ENCODE measurements at places on chromosomes 2 and 18.
A peak's percentile ranks its signal among the peaks of the same experiment; 100 is the strongest.

- DNase-seq, result peak; percentile 94
These were observed 61.7 kb downstream of the MAP4K4 start for GRCh38 chr2:101759162-101759561.

- no peak for DNase-seq
These were observed 223.6 kb upstream of the AGAP1 start for GRCh38 chr2:235270291-235270690.

DNA sequence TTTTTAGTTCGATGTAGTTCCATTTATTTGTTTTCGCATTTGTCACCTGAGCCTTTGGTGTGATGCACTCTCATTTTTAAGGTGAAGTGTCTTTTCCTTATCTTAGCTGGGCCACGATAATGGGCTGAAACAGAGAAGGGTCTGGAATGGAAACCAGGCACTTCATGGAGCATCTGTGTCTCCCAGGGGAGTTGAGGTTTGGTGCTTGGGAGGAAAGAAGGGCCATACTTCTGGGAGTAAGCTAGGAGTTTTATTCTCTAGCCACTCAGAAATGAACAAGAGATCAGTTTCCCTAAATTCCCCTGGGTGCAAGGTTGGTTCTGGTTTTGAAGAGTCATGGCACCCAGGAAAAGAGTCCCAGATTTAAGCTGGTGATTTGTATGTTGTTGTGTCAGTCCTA lies 179.4 kb upstream of the CXCR4 start:
- DNase-seq, result no peak

- no peak for DNase-seq
These were observed 72.7 kb downstream of the CLIP4 start for GRCh38 chr2:29187926-29188325.

GRCh38 chr2:1787755-1788477 lies 43.6 kb upstream of the PXDN start:
- DNase-seq, result no peak

GRCh38 chr2:64943387-64944150 lies 45.6 kb upstream of the SLC1A4 start:
- DNase-seq, result peak; percentile 63

DNA sequence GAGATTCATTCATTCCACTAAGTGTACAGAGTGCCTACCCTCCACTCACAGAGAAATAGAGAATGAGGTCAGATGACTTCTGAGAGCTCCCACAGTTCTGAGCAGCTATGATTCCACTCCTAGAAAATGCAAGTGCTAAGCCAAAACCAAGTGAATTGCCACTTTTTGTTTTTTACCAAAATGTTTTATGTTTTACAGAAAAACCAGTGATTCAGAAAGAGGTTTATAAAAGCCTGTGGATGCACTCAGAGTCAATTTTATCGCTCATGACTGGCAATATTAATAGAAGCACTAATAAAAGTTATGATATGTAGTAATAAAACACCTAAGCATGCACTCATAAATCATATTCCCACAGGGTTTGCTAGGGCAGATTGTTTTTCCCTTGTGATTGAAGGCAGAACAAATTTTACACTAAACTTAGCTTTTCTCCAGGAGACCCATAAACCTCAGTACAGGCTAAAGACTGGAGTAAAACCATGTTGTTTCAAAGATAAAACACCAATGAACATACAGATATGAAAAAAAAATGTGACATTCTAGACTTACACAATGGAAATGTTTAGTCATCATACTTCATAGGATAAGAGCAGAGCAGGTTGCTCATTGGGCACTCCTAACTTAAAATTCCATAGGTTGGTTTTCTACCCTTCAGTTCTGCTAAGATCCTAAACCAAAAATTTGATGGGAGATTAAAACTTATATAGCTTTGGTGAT lies 67.5 kb downstream of the PDK1 start:
- no peak for DNase-seq

- no peak for DNase-seq
These were observed 76.0 kb upstream of the DSG1 start for GRCh38 chr18:31241900-31242409.

DNA sequence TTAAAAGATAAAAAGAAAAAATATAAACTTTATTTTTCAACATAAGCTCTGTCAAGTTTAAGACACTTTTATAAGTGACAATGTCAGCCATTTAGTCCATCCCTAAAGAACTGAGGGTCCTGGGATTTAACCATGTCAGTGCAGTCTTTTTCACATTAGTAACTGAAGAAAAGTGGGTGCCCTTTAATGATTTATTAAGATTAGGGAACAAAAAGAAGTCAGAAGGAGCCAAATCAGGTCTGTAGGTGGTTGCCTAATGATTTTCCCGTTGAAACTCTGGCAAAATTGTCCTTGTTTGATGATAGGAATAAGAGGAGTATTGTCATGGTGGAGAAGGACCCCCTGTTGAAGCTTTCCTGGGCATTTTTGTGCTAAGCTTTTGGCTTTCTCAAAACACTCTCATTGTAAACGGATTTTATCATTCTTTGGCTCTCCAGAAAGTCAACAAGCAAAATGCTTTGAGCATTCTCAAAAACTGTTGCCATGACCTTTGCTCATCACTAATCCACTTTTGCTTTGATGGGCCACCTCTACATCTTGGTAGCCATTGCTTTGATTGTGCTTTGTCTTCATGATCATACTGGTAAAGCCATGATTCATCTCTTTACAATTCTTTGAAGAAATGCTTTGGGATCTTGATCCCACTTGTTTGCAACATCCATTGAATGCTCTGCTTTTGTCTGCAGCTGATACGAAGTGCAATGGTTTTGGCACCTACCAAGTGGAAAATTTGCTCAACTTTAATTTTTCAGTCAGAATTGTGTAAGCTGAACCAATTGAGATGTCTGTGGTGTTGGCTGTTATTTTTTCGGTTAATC lies 22.0 kb downstream of the TSPYL6 start:
- DNase-seq, result no peak

DNA sequence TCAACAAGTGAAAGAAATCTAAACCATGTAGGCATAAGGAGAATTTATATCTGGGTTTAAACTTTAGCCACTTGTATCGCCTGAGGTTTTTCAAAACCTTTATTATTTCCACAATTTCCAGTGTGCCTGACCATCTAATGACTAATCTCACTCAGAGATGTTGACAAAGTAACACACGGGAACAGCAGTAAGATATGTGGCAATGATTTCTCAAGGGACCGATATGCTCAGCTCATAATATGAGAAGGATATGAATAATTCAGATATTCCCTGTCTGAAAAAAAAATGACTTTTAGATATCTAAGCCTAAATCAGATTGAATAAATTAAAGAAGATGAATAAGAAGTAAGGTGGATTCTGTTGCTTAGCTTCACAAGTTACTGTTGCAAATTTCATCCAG lies 43.5 kb downstream of the TMEM163 start:
- DNase-seq, result no peak

DNA sequence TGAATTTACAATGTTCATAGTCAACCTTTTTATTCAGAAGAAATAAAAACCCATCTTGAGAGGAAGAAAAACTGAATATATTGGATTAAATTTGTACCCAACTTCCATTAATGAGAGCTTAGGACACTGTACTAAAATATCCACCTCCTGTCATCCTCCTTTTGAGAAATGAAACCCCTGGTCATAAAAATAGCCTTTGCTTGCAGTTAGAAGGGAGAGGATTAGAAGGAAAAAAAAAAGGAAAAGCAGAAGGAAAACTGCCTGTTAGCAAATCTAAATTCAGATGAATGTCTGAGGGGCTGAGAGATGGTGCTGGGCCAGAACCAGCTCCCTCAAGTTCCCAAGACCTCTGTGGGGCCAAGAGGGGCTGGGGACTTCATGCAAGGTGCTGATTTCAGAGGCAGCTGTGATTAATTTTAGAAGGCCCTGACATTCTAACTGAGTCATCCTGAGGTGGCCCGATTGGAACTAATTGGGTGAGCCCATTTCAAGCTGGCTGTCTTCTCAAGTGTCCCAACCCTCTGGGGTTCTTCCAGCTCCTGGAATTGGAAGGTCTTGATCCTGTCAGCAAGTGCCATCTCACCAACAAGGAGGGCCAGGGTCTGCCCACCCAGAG lies 38.4 kb upstream of the BIN1 start:
- no peak for DNase-seq

- DNase-seq, result no peak
These were observed 62.8 kb upstream of the SLC39A10 start for GRCh38 chr2:195594248-195594647.

DNA sequence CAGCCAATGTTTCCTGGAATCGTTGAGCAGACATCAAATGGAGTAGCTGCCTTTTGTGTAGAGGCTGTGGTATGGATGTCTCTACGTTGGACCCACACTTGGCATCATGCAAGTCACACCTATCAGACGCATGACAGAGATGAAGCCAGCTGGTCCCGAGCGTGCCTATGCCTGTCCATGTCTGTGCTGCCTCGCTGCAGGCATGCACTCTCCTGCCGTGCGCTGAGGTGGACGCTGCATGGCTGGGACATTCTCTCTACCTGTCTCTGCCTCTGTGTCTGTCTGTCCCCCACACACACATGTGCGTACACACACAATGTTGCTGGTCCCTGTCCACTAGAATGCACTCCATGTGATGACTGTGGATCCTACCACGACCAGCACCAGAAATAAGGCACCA lies 514.2 kb upstream of the MYT1L start:
- no peak for DNase-seq

DNA sequence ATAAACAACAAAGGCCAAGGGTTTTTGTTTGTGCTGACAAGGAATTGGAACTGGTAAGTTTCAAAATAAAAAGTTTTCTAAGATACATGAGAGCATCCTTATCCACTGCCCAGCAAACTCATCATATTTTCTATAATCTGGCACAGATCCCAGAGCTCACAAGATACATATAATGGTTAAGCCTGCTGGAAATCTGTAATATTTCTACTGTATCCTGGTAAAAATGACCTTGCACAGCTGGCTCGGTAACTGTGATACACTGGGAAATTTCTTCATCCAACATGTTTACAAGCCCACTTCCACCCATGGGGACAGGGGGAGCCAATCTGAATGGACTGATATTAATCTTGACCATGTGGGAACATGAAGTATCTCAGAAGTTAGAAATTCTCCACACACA lies 425.4 kb upstream of the MMADHC start:
- DNase-seq, result no peak

GRCh38 chr2:233085037-233085838 lies 25.1 kb downstream of the INPP5D start:
- DNase-seq, result no peak

DNA sequence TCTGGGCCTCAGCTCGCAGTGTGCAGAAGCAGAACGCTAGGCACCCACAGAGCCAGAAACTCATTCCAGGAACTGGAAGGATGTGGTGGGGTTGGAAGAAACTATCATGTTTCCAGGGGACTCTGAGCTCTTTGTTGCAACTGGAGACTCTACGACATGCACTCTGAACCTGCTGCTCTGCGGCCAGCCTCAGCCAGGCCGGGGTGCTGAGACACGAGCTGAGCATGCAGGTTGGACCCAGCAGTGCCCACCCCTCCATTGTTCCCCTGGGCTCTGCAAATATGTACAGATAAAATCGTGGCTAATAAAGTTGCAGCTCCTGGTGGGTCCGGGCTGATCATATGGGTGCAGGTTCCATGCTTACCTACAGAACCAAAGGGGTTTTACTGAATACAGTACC lies 37.6 kb upstream of the ARL4C start:
- DNase-seq, result no peak

Measured in SJSA1 (cell line).